Muscle of leg (tissue), 16 donors: ENCODE measurements at places on chromosomes 7 and 10. TPM values are rescaled to one million over a fixed set of nuclear protein-coding genes. Genes with fewer than 3 reads are reported as not detected.

The TACR2 gene
- total RNA-seq = 0.13 TPM

The KCNIP2 gene
- total RNA-seq = 2.0 TPM

The RTKN2 gene
- total RNA-seq = 2.4 TPM

The MACROH2A2 gene
- 18.5 TPM for total RNA-seq

The ZNF365 gene
- 0.13 TPM for total RNA-seq

The KCP gene
- total RNA-seq = 0.58 TPM

DNA sequence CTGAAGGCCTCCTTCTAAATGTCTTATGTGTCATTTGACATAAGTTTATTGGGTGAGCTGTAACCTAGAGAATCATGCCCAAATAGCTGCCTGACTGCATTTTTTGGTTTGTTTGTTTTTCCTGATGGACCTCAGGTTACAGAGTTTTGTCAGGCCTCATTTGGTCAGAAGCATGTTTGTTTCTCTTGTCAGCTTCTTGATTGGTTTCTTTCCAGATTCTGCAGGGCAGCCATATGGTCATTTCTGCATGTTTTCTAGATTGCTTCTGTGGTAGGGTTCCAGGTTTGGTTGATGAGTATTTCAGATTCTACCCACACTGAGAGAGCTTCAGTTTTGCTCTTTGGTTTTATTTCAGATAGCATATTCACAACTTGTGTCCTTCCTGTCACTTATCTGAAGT is 28.0 kb downstream of the GLCCI1 start:
- no peaks in the 10 kb centered on the region for H3K36me3 ChIP-seq
- H3K4me1 ChIP-seq = no peaks in the 10 kb centered on the region
- no peak overlapping the region for H3K4me3 ChIP-seq
- H3K27ac ChIP-seq = no peak overlapping the region
- no peaks in the 10 kb centered on the region for H3K27me3 ChIP-seq

- no peaks in the 10 kb centered on the region for H3K27me3 ChIP-seq
- peaks cover 3% of the 10 kb centered on the region for H3K4me1 ChIP-seq
- H3K4me3 ChIP-seq = peak overlapping the region; percentile 88
Observed at GRCh38 chr7:141738592-141739013, 445 bp downstream of the SSBP1 start.

DNA sequence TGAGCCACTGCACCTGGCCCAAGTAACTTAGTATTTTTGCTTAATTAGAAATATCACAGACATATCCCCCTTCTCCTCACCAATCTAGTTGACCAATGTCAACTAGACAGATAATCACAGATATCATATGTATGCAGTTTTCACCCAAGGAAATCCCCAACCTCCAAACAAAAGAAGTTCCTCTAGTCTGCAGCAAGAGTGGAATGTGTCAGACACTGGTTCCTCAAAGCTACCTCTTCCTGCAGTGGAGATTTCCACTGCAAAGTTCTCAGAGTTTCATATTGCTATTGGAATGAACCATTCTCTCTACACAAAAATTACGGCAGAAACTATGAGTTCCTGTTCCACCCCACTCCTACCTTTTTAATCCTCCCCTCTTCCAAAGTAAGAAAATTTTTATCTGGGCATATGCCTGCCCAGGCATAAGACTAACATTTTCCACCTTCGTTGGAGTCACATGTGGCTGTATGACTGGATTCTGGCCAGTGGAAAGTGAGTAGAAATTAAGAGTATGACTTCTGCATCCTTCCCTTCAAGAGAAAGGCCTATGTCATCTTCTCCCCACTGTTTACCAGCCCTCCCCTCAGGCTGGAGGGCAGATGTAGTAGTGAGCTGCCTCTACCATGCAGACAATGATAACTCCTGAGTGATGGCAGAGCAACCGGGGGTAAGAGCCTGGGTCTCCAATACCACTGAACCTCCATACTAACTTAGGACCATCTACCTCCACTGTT is 103.0 kb downstream of the MYOF start:
- no peak for DNase-seq
- no peak overlapping the region for H3K27ac ChIP-seq
- peaks cover 16% of the 10 kb centered on the region for H3K4me1 ChIP-seq

GRCh38 chr7:45872116-45873034 is 507 bp downstream of the CCDC201 start:
- no peak overlapping the region for H3K4me3 ChIP-seq
- no peak for DNase-seq
- no peak overlapping the region for H3K27ac ChIP-seq
- no peaks in the 10 kb centered on the region for H3K4me1 ChIP-seq
